Left colon (tissue), 2 donors: ENCODE measurements at places on chromosomes 3 and 15. TPM values are rescaled to one million over a fixed set of nuclear protein-coding genes. Genes with fewer than 3 reads are reported as not detected.

CALML4 gene
- 124 TPM for total RNA-seq

GRCh38 chr15:73809728-73810501, 56.8 kb upstream of the INSYN1 start:
- DNase-seq, result no peak

MBNL1 gene
- 154 TPM for total RNA-seq

DNA sequence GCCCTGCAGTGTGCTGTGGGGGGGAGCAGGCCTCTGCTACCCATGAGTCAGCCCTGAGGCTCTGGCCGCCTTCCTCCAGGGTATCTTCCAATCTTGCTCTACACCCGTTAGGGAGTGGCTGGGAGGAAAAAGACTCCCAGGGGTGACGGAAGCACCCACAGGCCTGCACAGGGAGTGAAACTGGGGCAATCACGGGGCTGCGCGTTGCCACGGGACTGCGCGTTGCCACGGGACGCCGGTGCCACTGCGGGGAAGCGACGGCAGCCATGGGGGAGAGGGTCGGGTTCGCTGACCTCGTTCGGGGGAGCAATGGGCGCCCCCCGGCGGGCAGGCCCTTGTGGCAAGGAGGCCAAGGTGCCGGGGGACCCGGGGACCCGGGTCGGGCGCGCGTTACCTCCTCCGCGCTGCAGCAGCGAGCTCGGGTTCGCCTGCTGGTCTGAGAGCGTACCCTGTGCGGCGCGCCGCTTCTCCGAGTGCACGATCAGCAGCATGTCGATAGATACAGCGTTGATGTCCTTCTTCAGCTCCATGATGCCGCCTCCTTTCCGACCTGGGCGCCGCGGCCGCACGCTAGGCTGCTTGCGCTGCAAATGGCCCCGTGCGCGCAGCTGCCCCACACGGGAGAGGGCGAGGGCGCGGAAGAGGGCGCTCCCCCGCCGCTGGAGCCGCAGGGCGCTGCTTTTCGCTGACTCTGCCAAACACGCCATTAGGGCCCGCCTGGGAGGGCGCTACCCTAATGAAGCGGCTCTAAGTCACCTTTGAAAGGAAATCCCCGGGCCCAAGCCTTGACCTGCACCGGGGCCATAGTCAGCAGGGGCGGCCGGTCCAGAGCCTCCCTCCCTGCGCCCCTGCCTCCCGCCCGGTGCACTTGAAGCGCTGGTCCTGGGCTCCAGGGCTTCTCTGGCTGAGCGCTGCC, at the start of gene KY:
Gene KY (minus strand): TSS at position 592 of the 916 bp plus-strand sequence. CDS start 62 bp downstream, at position 530.
- DNase-seq, result no peak

DNA sequence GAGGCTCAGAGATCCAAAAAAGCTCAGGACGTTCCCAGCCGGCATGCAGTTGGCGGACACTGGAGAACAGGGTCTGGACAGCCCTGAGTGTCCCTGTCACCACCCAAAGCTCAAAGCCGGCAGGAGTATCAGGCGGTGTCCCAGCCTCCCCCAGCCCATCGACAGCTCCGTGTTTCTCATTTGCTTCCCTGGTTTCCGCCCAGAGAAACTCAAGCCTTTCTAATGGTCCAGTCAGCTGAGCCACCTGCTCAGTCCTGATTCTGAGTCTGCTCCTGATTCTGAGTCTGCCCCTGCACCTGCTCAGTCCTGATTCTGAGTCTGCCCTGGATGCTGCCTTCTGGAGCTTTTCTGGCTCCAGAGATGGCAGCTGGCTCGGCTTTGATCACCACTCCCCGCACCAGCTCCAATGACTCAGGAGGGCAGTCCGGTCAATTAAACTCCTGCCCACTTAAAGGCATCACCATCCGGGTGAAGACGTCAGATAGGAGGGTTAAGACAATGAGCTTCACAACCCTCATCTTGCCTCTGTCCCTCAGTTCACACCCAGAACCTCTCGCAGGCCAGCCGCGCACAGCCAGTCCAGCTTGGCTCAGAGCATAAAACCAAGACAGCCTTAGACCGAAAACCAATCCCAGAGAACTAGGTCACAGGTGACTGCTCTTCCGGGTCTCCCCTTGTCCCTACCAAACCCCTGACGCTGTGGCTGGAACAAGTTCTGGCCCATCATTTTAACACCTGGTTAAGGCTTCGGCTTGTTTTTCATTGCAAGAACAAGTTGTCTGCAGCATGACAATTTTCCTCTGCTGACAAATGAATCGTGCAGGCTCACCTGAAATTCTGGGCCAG, 6.8 kb downstream of the PCSK6 start:
- DNase-seq, result no peak

NMB gene
- 1.8 TPM for total RNA-seq
